Mammary epithelial cell (primary cell): ENCODE measurements at places on chromosomes 3 and 15.

GRCh38 chr15:88239594-88239993, 16.9 kb downstream of the NTRK3 start:
- DNase-seq: no peak

DNA sequence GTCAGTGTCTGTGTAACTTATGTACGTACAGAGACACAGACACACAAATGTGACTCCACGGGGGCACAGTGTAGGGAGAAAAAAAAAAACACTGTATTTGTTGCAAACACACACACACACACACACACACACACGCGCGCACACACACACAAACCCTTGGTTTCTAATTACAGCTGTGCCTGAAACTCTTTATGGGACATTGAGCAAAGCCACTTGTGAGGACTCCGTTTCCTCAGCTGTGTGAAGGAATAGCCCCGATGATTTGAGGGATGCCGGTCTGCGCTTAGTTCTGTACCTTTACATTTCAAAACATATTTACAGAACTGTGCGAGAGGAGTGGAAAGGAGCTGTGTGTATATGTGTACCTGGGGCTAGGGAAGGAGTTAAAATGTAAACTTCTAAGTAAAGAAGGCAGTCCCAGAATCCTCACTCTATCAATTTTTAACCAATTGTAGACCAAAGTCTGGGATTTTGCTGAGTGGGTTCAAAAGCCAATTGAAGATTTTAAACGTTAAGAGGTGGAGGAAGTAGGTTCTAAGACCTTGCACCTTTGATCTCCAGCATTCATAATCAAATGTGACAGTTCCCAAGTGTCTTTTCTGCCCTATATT, 5.3 kb upstream of the BCL6 start:
- no peak for DNase-seq

DNA sequence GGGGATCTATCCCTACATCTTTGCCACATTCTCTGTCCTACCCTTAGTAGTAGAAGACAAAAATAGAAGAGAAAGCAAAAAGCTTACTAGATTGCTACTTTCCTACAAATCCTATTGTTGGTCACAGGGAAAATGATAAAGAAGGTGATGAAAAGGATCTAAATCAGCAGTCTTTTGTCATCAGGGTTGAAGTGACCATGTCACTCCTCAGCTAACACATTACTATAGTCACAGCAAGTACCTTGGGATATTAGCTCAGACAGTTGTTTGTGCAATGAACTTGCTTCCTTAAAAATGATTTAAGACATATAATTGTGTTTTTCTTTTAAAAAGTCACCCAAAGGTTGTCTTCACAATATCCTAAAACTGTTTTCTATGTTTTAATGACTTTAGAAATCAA, 6.3 kb downstream of the ST3GAL6 start:
- no peak for DNase-seq

GRCh38 chr3:148641722-148642121, 56.0 kb upstream of the AGTR1 start:
- no peak for DNase-seq
